Airway epithelial cell (primary cell): ENCODE measurements at places on chromosomes 4 and X. TPM values are rescaled to one million over a fixed set of nuclear protein-coding genes. Genes with fewer than 3 reads are reported as not detected.

EXOC1L gene
- total RNA-seq: not detected in 2 replicates

RHOXF2B gene
- not detected in 2 replicates for total RNA-seq

STBD1 gene
- total RNA-seq: 1.1 and 2.1 TPM in 2 replicates

CXCL1 gene
- total RNA-seq: 61.5 and 97.3 TPM in 2 replicates

GDPD2 gene
- 0.19 and 0.92 TPM in 2 replicates for total RNA-seq

CNGA1 gene
- 1.4 and 5.1 TPM in 2 replicates for total RNA-seq

PABPC5 gene
- 0.07 TPM in 1 of 2 replicates, not detected in the other for total RNA-seq

HERC5 gene
- total RNA-seq: 0.28 TPM in 1 of 2 replicates, not detected in the other

REPS2 gene
- 1.2 and 1.5 TPM in 2 replicates for total RNA-seq

F9 gene
- total RNA-seq: not detected in 2 replicates

FAM184B gene
- not detected in 2 replicates for total RNA-seq

FGD1 gene
- 10.0 and 14.1 TPM in 2 replicates for total RNA-seq

GUCY1B1 gene
- 3.9 TPM in 2 replicates for total RNA-seq

UGT2B15 gene
- 1.2 TPM in 1 of 2 replicates, not detected in the other for total RNA-seq

PRR32 gene
- total RNA-seq: not detected in 2 replicates

MAGEA10 gene
- total RNA-seq: not detected in 2 replicates

MAGT1 gene
- 41.4 and 46.4 TPM in 2 replicates for total RNA-seq

SPATA18 gene
- 3.5 and 6.2 TPM in 2 replicates for total RNA-seq

ADGRA3 gene
- 29.4 and 29.5 TPM in 2 replicates for total RNA-seq

ZNF157 gene
- total RNA-seq: 0.14 TPM in 2 replicates

AKAP14 gene
- total RNA-seq: not detected in 2 replicates

NUDT11 gene
- total RNA-seq: 11.8 and 12.8 TPM in 2 replicates

KDR gene
- total RNA-seq: 0.35 TPM in 1 of 2 replicates, not detected in the other

RAB9B gene
- 0.07 and 0.19 TPM in 2 replicates for total RNA-seq

FGF5 gene
- total RNA-seq: 0.19 and 1.1 TPM in 2 replicates

ADH7 gene
- 13.6 and 14.7 TPM in 2 replicates for total RNA-seq

IQCM gene
- total RNA-seq: not detected in 2 replicates

FDCSP gene
- total RNA-seq: not detected in 2 replicates

PPP1R2C gene
- not detected in 2 replicates for total RNA-seq

USP26 gene
- total RNA-seq: not detected in 2 replicates

DCAF12L2 gene
- not detected in 2 replicates for total RNA-seq

FRMD7 gene
- not detected in 2 replicates for total RNA-seq

TSPAN7 gene
- total RNA-seq: 2.1 and 3.4 TPM in 2 replicates

FAM47A gene
- total RNA-seq: not detected in 2 replicates

SORCS2 gene
- 0.93 and 2.3 TPM in 2 replicates for total RNA-seq

BANK1 gene
- total RNA-seq: 0.71 and 1.5 TPM in 2 replicates

SERPINA7 gene
- total RNA-seq: not detected in 2 replicates

STK32B gene
- not detected in 2 replicates for total RNA-seq

TCEAL2 gene
- total RNA-seq: 0.09 TPM in 1 of 2 replicates, not detected in the other

CLIC2 gene
- not detected in 2 replicates for total RNA-seq

GAGE2A gene
- total RNA-seq: not detected in 2 replicates

TLR10 gene
- total RNA-seq: not detected in 2 replicates

PNCK gene
- total RNA-seq: 1.2 and 1.5 TPM in 2 replicates

WWC2 gene
- 10.6 and 11.8 TPM in 2 replicates for total RNA-seq

MAOB gene
- total RNA-seq: 0.07 TPM in 1 of 2 replicates, not detected in the other

DCAF8L1 gene
- not detected in 2 replicates for total RNA-seq

FOXR2 gene
- total RNA-seq: not detected in 2 replicates

CXCL10 gene
- total RNA-seq: 0.65 TPM in 1 of 2 replicates, not detected in the other

SMR3B gene
- total RNA-seq: not detected in 2 replicates

FMR1 gene
- 9.1 and 13.1 TPM in 2 replicates for total RNA-seq
